ENCODE measurements at places on chromosomes 5 and 9. TPM values are rescaled to one million over a fixed set of nuclear protein-coding genes. Genes with fewer than 3 reads are reported as not detected.

- no peak for DNase-seq
These were observed 11.5 kb downstream of the ANXA1 start for GRCh38 chr9:73162987-73163768.

DNA sequence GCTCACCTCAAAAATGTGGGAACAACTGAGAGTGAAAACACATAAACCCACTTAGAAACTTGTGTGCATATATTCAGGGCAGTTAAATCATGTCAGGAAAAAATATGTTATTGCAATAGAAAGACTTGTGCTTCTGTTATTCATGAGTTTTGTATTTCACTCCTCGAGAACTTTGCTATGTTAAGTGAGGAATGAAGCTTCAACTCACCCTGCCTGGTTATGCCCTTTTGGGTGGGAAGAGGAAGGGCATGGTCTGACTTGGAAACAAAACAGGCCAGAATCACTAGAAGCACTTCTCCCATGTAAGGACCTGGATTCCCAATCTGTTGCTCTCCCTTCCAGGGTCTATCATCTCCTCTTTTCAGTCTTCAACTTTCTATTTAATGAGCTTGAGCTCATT is 14.5 kb downstream of the SLC27A6 start:
- no peak for DNase-seq

Gene SLC1A3
- 19.3 TPM for total RNA-seq

Gene LECT2
- total RNA-seq, result not detected

Gene TMEM174
- not detected for total RNA-seq
